ENCODE measurements at places on chromosomes 6 and 20.

GRCh38 chr20:35638751-35639150 lies 23.1 kb downstream of the SPAG4 start:
- DNase-seq: no peak

- DNase-seq: no peak
These were observed 28.0 kb downstream of the PSMG4 start for GRCh38 chr6:3286641-3287171.

GRCh38 chr6:47405273-47405672 lies 72.3 kb upstream of the CD2AP start:
- DNase-seq: no peak

DNA sequence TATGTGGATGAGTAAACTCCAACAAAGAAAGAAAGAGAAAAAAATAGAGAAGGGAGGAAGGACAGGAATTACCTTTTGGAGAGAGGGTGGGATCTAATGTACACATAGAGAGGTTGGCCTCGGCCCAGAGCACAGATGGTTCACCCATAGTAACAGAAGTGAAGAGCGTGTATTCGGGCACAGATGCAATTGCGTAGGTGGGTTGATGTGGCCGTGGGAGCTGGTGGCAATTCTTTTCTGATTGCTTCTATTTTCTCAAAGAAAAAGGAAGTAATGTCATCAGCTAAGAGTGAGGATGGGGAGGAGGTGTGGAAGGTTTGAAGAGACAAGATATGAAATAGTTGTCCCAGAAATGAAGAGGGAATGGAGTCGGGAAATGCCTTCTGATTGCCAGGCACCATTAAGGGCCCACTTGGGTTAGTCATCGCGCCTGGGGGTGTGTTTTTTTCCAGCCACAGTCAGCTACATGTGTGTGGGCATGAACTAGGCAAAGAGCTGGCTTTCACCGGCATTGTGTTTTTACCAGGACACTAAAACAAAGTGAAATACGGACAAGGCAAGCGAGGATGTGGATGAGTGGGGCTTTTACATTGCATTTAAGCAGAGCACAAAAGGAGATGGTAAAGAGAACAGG lies 158.7 kb downstream of the SYNE1 start:
- DNase-seq: no peak

DNA sequence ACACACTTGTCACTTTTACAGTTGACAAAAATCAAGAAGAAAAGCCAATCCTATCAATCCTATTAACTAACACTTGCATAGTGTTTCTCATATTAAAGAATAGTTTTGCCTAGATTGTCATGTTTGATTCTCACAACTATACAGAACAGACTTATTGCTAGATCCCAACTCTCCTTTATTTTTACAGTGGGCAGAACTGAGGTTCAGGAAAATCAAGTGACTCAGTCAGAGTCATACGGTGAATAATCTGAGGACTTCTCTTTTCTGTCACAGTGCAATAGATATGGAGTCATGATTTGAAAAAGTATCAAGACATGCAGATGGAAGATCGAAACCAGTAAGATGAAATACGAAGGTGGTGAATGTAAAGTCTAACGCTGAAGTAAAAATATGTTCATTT lies 195.1 kb upstream of the CITED2 start:
- no peak for DNase-seq

- DNase-seq: no peak
These were observed 83.5 kb downstream of the WASF1 start for GRCh38 chr6:110095935-110096334.

- DNase-seq: no peak
These were observed 42.5 kb downstream of the MYLIP start for GRCh38 chr6:16171400-16171799.

DNA sequence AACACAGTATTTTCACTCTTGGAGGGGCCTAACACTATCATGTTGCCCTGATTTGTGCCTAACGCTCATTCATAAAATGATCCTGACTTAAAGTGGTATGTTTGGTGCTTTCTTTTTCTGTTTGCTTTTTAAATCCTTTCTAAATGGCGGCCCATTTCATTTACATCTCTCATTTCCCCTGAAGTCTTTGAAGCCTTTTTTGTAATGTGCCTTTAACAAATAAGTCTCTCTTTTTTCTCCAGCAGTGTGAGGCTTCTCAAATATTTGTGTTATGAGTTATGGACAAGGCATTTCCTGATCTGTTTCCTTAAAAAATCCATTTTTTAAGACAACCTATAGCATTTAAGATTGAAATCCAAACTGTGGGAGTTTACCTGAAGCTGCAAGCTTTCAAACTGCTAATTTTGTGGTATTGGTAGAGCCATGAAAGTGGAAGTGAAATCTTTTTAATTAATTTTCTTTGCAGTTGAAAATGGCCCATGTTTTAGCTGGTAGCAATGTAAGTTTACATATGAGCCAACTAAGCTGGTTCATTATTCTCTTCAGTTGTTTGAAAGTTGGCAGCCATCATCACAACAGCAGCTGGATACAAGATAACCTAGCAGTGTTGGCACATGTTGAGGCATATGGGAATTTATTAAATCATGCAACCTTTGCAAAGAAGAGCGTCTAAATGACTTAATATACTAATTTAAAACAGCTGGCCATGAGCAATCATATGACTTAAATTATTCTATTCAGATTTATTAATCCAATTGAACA lies 469.7 kb downstream of the CDKAL1 start:
- DNase-seq: no peak

Data from activated CD8-positive, alpha-beta memory T cell treated with anti-CD3 and anti-CD28 coated beads for 1 hour (primary cell).